ENCODE measurements at places on chromosomes 1 and 21.
A peak's percentile ranks its signal among the peaks of the same experiment; 100 is the strongest.

DNA sequence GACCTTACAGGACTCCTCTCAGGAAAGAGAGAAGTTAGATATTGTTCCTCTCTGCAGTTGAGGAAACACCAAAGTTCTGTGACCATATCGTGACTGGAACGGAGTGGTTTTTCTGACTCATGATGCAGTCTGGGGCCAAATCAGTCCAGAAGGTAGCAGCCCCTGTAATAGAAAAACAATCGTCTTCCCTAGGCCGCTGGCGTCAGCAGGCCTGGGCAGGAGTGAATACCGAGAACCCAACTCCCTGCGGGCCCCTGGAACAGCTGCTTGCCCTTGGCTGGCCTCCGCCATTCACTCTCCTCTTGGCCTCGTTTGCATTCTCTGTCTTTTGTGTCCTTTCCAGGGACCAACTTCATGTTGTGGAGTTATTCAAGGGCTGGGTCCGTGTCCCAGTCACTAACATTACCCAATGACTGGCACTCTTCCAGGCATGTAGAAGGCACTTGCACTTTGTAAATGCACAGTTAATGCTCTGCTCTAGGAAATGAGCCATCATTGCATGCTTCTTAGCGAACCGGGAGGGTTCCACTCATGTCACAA is 10.9 kb upstream of the CD101 start:
- DNase-seq, result no peak

- DNase-seq, result peak; percentile 53
Measured at GRCh38 chr1:67723620-67724019, 38.6 kb downstream of the GADD45A start.

- DNase-seq, result peak; percentile 67
Measured at GRCh38 chr1:235873045-235873444, 6.3 kb upstream of the LYST start.

DNA sequence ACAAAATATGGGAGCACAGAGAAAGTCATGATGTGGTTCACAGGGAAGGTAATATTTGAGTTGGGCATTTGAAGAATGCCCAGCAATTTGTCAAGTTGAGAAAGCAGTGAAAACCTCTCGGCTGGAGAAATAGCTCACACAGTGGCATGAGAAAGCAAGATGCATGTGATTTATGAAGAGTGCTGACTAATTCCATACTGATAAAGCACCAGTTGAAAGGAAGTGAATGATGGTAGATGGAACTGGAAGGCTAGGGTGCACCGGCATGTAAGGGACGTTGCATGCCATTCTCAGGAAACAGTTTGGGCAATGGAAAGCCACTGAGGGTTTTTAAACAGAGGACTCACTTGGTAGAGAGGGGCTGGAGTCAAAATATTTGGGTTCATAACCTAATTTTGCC is 53.5 kb upstream of the MTF2 start:
- peak; percentile 18 for DNase-seq

DNA sequence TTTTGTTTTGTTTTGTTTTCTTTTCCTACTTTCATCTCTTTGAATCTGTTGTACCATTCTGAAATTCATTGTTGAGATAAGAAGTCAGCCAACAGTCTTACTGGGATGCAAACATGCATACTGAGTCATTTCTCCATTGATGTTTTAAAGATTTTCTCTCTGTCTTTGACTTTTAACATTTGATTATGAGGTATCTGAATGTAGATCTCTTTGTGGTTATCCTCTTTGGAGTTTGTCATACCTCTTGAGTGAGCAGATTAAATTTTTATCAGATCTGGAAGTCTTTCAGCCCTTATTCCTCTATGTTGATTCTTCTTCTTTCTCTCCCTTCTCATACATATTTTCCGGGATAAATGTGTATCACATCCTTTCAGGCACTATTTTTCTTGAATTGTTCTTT is 406.9 kb upstream of the NCAM2 start:
- no peak for DNase-seq

DNA sequence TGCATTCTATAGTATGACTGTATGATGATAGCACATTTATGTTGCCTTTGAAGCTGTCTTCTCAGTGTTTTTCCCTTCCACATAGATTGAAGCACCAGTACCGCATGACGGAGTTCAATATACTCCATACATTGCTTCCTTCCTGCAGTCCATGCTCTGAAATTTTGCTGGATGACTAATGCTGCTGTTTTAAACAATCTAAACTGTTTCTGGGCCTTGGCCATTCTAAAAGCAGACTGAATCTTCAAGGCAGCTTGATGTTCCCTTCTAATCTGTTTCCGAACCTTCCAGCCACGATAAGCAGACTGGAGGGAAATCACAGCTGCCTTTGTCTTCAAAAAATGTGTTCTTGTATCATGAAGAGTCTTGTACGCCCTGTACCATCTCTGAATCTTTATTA is 36.2 kb upstream of the F13B start:
- DNase-seq, result no peak

- peak; percentile 66 for DNase-seq
Measured at GRCh38 chr1:212237651-212238050, 47.6 kb upstream of the PPP2R5A start.

DNA sequence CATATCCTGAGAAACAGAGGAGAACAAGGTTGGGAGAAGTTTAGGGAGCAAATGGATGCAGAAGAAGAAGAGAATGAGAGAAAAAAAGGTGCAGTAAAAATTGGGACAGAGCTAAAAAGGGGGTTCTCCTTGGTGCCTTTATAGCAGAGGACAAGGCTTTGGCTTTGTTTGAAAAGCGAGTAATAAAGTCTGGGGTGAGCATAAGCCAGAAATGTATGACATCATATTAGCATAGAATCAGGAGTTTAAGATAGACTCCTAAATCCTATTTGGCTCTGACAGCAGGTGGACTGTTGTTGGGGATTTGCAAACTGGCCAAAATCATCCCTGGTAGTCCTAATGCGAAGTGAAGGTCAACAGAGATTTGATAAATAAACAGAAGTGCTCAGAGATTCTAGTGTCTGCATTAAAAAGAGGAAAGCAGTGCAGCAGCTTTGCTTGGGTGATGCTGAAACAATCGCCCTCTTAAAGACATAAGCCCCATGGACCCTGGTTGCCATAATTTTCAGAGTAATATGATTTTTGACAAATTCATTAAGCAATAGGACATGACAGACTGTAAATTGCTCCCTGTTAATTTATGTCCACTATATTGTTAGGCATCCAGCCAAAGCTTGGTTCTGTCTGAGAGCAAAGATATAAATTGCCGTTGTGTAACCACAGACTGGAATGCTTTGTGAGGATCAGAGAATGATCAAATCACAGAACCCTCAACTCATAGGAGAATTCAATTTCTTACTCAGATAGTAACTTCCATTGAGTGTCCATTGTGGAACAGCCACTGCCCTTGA is 385.0 kb upstream of the NFIA start:
- DNase-seq, result no peak

DNA sequence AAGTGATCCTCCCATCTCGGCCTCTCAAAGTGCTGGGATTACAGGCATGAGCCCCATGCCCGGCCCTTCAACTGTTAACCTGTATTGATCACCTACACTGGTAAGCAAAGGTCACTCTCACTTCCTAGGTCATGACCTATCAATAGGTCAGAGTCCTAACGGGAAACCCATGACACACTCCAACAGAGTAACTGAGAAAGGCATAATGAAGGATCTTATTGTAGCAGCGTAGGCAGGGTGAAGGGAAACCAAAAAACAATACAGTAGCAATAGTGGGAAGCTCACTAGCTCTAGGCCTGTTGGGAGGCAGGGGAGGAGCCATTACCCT is 19.5 kb upstream of the IFNAR1 start:
- DNase-seq, result no peak

DNA sequence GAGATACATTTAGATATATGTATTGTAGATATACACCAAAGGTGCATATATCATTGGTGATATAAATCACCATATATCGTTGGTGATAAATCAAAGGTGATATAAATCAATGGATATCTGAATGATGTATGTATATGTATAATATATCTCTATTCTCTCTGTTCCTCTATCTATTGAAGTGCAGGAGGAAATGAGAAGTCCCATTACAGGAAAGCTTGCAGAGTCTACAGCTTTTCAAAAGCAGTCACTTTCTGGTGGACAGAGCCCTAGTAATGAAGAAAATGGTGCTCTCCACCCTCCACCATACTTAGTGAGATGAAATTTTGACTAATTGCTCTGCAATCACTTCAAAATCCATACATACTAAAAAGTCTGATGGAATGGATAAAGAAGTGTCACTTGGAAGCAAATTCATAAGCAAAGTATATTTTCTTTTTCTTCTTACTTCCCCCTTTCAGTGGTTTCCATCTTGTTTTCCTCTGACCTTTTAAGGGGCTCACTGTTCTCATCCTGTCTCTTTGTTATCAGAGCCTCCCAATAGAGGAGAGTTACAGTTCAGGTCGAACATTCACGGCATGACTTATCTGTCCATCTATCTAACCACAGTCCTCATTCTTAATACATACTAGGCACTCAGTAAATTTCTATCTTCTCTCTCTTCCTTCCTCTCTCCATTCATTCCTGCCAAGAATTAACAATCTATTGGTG is 227.2 kb downstream of the KCNJ6 start:
- no peak for DNase-seq

DNA sequence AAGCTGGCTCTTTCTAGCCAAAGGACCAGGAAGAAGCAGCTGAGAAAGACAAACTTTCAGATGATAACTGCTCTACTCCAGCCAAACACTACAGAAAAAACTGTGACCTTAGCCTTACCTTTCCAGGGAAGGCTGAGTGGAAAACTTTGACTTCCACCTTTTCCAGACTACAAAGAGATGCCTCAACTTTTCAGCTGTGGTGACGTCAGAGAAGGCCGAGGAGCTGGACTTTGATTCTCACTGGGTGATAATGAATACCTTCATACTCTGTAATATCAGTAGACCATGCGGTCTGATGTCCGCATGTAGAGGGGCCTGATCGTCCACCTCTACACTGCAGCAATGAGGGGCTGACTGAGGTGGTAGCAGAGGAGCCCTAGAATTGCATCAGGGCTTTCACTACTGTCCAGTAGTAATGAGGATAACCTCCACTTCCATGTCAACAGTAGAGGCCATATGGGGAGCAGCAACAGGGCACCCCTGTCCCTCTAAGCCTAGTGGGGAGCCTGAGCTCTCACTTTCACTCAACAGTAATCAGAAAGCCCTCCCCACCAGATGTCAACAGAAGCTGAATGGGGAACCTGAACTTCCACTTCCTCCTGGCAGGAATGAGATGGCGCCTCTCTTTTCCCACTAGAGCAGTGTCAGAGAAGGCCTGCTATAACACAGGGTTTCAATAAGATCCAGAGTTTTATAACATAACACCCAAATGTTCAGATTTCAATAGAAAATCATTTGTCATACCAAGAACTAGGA is 28.4 kb upstream of the PADI1 start:
- no peak for DNase-seq

- DNase-seq, result no peak
Measured at GRCh38 chr1:13622446-13622845, 38.8 kb downstream of the PDPN start.

GRCh38 chr1:216015116-216015515 is 408.1 kb downstream of the USH2A start:
- no peak for DNase-seq

GRCh38 chr1:108708691-108709660 is 3.7 kb upstream of the FNDC7 start:
- peak; percentile 65 for DNase-seq

DNA sequence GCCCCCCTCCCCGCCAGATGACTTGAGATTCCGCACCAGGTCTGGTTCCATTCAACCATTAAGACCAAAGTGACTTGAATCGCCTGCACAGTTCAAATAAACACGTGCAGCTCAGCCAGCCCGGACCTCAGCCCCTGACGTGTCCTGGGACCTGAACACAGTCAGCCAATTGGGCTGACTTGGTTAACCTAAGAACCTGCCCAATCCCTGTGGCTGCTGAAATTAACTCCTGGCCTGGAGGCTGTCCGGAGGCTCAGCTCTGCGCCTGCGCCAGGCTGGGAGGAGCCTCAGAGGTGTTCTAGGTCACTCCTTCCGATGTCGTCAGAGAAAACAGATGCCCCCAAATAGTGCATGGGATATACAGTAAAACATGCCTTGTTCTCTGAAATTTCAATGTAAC is 73.4 kb downstream of the SCCPDH start:
- DNase-seq, result no peak

DNA sequence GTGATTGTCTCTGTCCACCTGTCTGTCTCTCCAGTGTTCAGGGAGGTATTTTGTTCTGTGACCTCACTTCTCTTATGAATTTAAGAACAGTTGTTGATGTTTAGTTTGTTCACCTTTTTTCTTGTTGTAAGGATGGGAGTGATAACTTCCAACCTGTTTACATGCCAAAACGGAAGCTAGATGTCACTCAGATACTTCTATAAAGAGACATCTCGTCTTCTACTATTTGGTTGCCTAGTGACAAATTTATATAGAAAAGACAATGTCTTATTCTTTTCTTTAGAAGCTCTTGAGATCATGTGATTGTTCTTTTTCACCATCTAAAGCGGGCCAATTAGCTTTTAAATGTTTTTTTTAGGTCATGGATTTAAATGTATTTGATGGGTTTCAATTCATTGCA is 33.8 kb downstream of the PRSS38 start:
- no peak for DNase-seq

- no peak for DNase-seq
Measured at GRCh38 chr21:27047283-27047657, 80.4 kb upstream of the ADAMTS5 start.

Measured in activated CD4-positive, alpha-beta T cell treated with anti-CD3 and anti-CD28 coated beads, Interleukin-10, Interleukin-2, amounts not matched to agents 100 ng/mL and 50 ng/mL, durations not matched to agents 16 hours and 8 hours (primary cell).